ENCODE measurements at places on chromosomes 4 and X.
A peak's percentile ranks its signal among the peaks of the same experiment; 100 is the strongest.

DNA sequence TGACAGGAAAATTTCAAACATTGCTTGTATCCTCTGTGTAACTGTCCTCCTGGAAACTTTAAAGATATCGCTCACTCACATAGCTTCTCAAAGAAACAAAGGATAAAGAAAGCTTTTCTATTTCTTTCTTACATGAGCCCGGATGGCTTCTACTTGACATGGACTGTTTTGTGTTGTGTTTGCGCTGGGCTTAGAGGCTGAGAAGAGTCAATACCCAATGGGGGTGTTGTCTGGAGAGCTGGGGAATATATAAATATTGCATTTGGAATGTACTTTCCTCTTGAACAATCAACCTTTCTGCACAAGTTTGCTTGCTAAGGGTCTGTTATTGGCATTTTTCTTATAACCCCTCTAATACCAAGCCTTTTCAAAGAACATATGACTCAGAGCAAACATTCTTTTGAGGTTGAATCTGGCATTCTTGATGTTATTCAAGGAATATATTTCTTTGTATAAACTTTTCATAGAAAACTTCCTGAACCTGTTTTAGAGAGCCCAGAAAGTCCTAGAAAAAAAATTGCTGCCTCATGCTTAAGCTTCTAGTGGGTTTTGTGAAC lies 331.9 kb downstream of the PACRGL start:
- DNase-seq = no peak

- no peak for DNase-seq
Measured at GRCh38 chr4:31069151-31069550, 349.0 kb downstream of the PCDH7 start.

DNA sequence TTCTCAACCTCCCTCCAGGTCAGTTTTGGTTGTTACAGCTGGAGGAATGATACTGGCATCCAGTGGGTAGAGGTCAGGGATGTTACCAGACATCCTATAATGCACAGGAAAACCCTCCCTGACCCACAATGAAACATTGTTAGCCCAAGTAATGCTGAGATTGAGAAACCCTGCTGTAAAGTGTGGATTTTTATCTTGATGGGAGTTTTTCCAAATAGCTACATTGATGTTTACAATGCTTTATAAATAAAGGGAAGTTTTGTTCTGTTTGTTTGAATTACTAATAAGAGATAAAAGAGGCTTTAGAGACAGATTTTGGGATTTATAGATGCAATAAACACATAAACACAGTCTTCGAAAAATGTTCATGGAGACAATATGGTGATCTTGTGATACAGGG lies 194.0 kb upstream of the NUDT6 start:
- DNase-seq = no peak

GRCh38 chr4:62429297-62429696 lies 1229.2 kb downstream of the ADGRL3 start:
- no peak for DNase-seq

GRCh38 chrX:84358271-84358670 lies 144.0 kb downstream of the HDX start:
- DNase-seq = no peak

- no peak for DNase-seq
Measured at GRCh38 chr4:122997463-122998101, 75.2 kb upstream of the NUDT6 start.

GRCh38 chr4:47717188-47717587 lies 120.7 kb downstream of the CORIN start:
- DNase-seq = no peak

- DNase-seq = no peak
Measured at GRCh38 chrX:11239230-11239629, 54.0 kb upstream of the AMELX start.

- no peak for DNase-seq
Measured at GRCh38 chr4:7904952-7905915, 34.4 kb downstream of the AFAP1 start.

DNA sequence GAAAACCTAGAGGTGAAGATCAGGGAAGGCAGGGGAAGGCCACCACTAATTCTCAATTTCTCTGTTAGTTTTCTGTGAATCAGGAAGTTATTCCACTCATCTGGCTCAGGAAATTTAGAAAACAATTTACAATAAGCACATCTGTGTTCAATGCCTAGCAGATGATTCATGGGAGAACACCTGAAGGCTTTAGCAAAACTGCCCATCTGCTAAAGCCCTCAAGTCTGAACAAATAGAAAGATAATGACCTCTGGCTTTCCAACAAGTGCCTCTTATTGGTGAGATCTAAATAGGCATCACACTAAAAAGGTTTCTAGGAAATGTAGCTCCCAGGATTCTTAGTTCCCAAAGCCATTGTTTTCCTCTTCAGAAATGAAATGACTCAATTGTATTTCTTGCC lies 122.1 kb upstream of the GNPDA2 start:
- DNase-seq = no peak

- peak; percentile 55 for DNase-seq
Measured at GRCh38 chrX:101485212-101485949, at the start of gene ARMCX4. ARMCX4 (plus strand) TSS chrX:101485456; CDS start chrX:101488590, 3,134 bp downstream.
